GM18507 (cell line): ENCODE measurements at places on chromosomes 16 and 17.

- no peak for DNase-seq
Measured at GRCh38 chr16:26198221-26198620, 506.5 kb downstream of the HS3ST4 start.

GRCh38 chr17:78952706-78953105, 27.0 kb downstream of the LGALS3BP start:
- no peak for DNase-seq

GRCh38 chr17:47716375-47716774, 16.7 kb upstream of the TBX21 start:
- no peak for DNase-seq

GRCh38 chr17:10270258-10270657, 71.9 kb upstream of the GAS7 start:
- DNase-seq, result no peak

- no peak for DNase-seq
Measured at GRCh38 chr17:49015179-49015923, 18.2 kb downstream of the IGF2BP1 start.

- DNase-seq, result no peak
Measured at GRCh38 chr17:17443173-17443572, 33.6 kb upstream of the MED9 start.

GRCh38 chr16:23317266-23317661, 15.2 kb downstream of the SCNN1B start:
- no peak for DNase-seq

- no peak for DNase-seq
Measured at GRCh38 chr16:74942977-74943918, 41.7 kb downstream of the WDR59 start.

GRCh38 chr16:83967838-83968305, at the start of gene NECAB2:
TSS of gene NECAB2 (plus strand) at chr16:83968244. CDS start at chr16:83968649, 405 bp downstream.
- peak; percentile 33 for DNase-seq

GRCh38 chr16:49350265-49351095, 23.1 kb upstream of the C16orf78 start:
- peak; percentile 47 for DNase-seq

GRCh38 chr16:29804455-29805231, 1.7 kb upstream of the MAZ start:
- no peak for DNase-seq

GRCh38 chr17:48663134-48663924, 37.2 kb upstream of the HOXB9 start:
- no peak for DNase-seq

DNA sequence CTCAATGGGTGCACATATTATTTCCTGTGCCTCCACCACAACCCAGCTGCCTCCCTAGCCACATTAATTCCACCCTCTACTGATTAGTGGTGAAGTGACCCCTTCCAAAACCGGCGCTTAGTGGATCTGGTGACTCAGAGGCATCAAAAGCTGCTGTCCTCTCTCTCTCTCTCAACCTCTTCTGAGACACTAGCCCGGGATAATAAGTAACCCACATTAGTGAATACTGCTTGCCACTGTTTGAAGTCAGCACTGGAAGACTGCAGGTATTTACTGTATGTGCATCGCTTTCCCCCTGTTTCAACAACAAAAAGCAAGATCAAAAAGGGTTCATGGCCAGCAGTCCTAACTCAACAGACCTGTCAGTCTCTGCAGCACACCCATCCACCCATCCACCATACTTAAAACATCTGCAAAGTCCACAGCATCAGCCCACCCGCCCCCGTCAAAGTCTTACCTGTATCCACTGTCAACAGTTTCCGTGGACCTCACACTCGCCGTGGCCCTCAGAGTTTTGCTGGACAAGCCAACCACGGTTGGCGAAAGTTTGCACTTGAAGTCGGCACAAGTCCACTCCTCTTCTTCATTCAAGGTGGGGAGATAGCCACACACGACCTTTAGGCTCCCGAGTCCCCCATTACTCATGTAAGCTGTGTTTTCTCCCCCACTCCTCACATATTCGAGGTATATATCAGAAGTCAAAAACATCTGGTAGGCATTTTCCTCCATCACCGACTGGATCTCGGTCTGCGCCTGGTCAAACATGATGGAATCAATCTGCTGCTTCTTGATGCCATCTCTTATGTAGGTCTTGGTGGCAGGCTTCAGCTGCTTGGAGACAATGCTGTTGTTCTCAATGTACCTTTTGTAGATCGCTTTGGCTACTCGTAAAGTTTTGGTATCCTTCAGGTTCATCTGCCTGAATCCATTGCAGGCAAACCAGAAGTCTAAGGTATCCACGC, 3.8 kb downstream of the AXIN2 start:
- no peak for DNase-seq

DNA sequence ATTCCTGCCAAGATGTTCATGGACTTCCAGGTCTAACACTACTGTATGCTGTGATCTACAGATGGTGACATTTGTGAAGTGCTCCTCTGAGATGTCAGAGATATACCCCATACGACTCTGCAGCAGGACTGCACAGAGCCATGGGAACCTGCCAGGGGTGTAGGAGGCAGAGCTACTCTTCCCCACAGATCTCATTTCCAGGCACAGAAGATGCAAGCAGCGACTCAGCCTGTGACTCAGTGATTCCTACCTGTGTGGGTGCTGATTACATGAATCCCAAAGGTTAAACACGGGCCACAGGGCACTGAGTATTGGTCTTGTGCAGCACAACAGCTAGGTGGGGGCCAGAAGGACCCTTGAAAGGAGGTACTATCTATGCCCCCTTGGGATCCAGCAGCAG, 137.0 kb upstream of the SOX9 start:
- no peak for DNase-seq

- DNase-seq, result no peak
Measured at GRCh38 chr16:16017812-16018211, 68.4 kb downstream of the ABCC1 start.

DNA sequence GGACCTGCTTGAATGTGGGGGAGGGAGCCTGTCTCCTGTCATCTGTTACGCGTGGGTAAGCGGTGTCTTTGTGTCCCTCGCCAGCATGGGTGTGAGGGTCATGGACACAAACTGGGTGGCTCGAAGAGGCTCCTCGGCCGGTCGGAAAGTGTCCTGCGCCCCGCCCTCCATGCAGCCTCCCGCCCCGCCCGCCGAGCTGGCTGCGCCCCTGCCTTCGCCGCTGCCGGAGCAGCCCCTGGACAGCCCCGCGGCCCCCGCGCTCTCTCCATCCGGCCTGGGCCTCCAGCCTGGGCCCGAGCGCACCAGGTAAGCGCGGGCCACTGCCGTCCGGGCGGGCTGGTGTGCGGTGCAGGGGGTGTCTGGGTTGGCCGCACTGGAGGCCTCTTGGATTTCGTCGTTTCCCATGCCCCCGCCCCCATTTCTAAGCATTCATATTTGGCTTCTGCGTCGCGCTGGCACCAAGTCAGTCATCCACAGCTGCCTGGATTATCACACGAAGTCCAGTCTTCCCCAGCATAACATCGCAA, 43.8 kb downstream of the ELAC2 start:
- no peak for DNase-seq

- no peak for DNase-seq
Measured at GRCh38 chr17:61460796-61461585, 8.8 kb downstream of the TBX4 start.

GRCh38 chr17:81002409-81003361, 11.0 kb downstream of the CHMP6 start:
- DNase-seq, result no peak

DNA sequence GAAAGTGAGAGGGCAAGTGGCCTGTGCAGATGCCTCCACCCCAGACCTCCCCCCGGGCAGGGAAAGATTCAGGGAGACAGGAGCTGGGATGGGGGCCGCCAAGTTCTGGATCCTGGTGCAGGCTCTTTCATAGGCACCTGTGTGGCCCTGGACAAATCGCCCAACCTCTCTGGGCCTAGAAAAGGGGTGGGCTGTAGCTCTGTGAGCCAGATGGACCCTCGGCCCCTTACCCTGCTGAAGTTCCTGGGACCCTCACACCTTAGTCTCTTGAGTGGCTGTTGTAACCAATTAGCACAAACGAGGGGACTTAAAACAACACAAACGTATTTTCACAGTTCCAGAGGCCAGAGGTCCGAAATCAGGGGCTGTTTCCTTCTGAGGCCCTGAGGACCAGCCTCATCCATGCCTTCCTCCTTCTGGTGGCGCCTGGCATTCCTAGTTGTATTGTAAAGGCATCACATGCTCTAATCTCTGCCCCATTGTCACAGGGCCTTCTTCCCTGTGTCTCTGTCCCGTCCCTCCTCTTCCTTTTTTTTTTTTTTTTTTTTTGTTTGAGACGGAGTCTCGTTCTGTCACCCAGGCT, 352.6 kb downstream of the SEC14L1 start:
- no peak for DNase-seq
